Right renal cortex interstitium (tissue), 3 donors: ENCODE measurements at places on chromosomes 4 and X. TPM values are rescaled to one million over a fixed set of nuclear protein-coding genes. Genes with fewer than 3 reads are reported as not detected.

DNA sequence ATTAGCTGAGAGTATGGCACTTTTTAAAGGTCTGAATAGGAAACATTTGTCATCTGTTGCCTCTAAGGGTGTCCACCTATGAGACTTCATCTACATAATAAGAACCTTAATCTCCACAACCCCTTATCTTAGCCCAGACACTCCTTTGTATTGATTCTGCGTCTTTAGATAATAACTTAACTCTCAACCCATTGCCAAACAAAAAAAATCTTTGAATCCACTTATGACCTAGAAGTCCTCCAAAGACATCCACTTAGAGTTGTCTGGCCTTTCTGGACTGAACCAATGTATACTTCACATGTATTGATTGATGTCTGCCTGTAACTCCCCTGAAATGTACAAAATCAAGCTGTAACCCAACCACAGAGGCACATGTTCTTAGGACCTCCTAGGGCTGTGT lies 66.0 kb upstream of the CHRNA9 start:
- DNase-seq, result no peak

- DNase-seq, result no peak
These were observed at the start of gene PF4V1 for GRCh38 chr4:73853246-73853704. PF4V1 (plus strand) TSS chr4:73853296; CDS start chr4:73853363, 67 bp downstream.

DNA sequence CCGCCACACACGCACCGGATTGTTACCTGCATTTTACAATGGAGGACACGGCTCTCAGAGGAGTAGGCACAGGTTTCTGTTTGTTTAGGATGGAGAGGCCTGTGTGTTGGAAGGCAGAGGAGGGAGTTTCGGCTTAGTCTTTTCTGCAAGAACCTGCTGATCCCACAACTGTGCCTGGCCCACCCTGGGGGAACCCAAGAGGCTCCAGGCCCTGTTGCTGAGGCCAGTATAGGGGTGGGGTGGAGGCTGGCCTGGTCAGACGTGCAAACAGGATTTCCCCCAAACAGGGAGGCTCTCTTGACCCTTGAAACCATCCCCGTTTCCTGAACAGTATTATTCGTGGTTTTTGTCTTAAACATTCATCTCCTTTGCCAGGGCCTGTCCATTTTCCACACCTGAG lies 772 bp upstream of the SLC49A3 start:
- no peak for DNase-seq

Gene STPG2
- polyA plus RNA-seq, result 0.72 TPM

Gene ADH1B
- 27.2 TPM for polyA plus RNA-seq

Gene LGI2
- polyA plus RNA-seq, result 35.5 TPM
